ENCODE measurements at places on chromosomes 12 and 14.

GRCh38 chr12:124914392-124915238 is at the start of gene UBC:
TSS of gene UBC (minus strand) at chr12:124914650. CDS start at chr12:124913771, 879 bp downstream.
- ATAC-seq, result peak; percentile 13

GRCh38 chr12:34033628-34034296 is 11.5 kb downstream of the ALG10 start:
- ATAC-seq, result no peak

DNA sequence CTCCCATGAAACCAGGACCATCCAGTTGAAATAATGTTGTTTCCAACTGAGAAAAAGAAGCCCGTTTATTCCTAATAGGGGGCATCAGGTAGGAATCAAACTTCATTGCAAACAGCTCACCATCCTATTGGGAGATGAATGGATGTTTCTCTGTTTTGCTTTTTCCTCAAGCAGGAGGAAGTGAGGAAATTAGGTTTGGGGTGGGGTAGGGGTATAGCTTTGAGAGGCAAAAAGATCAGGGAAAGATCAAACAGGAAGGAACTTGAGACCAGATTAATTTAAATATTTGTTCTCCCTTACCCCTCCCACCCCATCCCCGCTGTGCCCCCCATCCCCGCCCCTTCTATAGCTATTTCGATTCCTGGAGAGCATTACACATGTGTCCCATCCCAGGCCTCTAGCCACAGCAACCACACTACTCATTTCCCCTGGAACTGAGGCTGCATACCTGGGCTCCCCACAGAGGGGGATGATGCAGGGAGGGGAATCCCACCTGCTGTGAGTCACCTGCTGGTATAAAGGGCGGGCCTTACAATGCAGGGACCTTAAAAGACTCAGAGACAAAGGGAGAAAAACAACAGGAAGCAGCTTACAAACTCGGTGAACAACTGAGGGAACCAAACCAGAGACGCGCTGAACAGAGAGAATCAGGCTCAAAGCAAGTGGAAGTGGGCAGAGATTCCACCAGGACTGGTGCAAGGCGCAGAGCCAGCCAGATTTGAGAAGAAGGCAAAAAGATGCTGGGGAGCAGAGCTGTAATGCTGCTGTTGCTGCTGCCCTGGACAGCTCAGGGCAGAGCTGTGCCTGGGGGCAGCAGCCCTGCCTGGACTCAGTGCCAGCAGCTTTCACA is at the start of gene IL23A:
IL23A (plus strand) TSS at position 577 of the 850 bp plus-strand sequence; CDS start at position 738, 161 bp downstream.
- peak; percentile 87 for ATAC-seq

DNA sequence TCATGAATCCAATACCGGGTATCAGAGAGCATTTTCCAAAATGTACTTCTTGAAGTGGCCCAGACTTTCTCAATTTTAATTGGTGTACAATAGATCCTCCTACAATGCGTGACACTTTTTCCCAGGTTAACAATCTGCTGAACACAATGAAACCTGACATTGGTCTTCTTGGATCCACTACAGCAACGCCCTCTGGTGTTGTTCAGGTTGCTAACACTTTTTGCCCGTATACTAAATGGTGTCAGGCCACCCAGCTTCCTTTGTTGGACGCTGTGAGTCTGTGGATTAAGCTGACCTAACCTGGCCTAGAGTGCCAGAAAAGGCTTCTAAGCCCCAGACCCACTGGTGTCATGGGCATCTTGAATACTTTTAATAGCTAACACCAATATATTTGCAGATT is 89.2 kb downstream of the KCNK10 start:
- ATAC-seq, result no peak

- no peak for ATAC-seq
These were observed 46.0 kb upstream of the TRAF3 start for GRCh38 chr14:102731101-102731870.

DNA sequence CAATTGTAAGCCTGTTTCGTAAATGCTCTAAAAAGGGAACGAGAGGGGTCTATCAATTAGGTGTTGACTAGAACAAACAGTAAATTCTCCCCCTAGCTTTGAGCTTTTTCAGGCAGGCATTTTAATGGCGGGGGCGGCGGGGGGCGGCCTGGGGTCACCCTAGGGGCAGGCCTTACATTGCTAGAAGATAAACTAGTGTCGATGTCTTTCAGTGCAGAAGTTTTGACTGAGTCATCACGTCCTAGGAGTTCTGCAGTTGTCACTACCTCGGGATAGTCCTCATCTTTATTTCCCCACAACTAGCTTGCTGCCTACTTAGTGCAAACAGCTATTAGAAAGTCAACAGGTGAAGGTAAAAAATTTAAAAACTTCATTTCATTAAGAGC is 1.6 kb downstream of the ATP6V1D start:
- no peak for ATAC-seq

GRCh38 chr14:105938055-105938863 is 411.9 kb downstream of the TMEM121 start:
- no peak for ATAC-seq

GRCh38 chr12:103821773-103822172 is 19.3 kb downstream of the NT5DC3 start:
- no peak for ATAC-seq

GRCh38 chr14:100025111-100025510 is 40.1 kb upstream of the EVL start:
- peak; percentile 65 for ATAC-seq

DNA sequence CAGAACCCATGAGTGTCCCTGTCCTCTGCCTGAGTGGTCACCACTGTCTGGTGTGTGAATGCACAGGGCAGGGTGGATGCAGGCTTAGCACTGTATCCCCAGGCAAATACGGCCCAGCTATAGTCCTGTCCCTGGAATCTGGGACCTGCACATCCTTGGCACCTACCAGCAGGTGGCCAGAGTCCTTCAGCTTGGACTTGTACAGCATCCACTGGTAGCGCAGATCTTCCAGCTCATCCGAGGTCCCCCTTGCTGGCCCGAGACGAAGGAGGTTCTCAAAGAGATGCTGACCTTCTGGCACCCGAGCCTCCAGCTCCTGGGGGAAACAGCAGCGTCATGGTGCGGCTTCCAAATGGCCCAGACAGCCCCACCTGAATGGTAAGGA is 83.4 kb downstream of the SYNE3 start:
- ATAC-seq, result no peak

DNA sequence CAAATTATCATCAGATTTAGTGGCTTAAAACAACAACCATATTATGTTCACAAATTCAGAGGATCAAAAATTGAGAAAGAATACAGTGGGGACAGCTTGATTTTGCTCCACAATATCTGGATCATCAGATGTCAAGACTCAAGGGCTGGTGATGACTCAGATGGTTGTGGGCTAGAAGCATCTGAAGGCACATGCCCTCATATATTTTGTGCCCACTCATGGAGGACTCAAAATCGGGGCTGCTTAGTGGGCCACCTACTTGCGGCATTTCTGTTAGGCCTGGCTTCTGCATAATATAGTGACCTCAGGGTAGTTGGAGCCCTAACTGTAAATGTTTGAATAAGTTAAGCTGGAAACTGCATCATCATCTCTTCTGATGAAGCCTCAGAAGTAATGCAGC is 584.5 kb downstream of the SLC16A7 start:
- no peak for ATAC-seq

DNA sequence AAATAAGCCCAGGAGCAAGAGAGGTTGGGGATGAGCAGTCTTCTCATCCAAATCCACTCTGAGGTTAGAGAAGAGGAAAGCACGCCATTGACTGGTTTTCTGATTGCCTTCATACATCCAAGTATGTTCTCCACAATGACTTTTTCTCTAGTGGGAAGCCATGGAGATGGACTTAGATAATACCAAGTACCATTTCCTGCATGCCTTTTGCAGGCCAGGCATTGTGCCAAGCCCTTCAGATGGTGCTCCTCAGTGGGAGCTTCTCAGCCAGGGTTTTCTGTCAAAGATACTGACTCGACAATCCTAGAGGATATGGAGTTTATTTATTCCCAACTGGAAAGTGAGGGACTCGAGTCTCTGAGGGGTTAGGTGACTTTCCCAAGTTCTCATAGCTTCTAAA is 218.0 kb downstream of the ZFP36L1 start:
- no peak for ATAC-seq

DNA sequence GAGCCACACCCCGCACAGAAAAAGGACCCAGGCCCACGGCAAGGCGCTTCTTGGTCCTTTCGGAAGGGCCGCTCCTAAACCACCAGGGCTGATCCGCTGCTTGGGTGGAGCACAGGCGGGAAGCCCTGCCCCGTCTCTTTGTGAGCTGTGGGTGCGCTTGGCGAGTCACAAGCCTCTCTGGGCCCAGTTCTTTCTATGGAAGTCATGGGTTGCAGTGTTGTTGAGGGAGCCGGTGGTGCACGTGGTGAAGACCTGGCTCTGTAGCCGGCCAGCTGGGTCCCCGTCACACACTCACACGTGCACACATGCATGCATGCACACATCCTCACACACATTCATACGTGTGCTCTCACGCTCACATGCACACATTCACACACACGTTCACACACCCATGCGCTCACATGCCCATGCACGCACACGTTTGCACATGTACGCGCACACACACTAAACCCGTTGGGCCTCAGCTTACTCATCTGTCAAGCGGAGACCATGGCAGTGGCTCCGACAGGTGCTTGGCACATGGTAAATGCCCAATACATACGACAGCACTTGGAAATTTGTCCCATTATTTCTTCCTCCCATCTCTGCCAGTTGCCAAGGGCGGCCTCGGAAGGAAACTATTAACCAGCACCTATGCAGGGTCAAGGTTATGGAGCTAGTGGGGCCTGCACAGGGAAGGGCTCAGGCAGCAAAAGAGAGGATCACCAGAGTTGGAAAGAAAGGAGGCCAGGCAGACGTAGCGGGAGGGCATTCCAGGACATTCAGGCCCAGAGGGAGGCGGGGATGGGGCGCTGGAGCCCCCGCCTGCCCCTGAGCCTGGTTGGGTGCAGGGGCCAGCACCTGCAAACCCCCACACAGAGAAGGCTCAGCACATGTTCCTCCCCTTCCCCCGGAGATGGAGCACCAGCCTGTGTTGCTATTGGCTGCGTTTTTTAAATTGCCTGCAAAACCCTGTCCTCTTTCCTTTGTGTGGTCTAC is 96.9 kb downstream of the SETD3 start:
- ATAC-seq, result no peak

- ATAC-seq, result peak; percentile 68
These were observed 101.1 kb upstream of the DCD start for GRCh38 chr12:54749191-54749818.

DNA sequence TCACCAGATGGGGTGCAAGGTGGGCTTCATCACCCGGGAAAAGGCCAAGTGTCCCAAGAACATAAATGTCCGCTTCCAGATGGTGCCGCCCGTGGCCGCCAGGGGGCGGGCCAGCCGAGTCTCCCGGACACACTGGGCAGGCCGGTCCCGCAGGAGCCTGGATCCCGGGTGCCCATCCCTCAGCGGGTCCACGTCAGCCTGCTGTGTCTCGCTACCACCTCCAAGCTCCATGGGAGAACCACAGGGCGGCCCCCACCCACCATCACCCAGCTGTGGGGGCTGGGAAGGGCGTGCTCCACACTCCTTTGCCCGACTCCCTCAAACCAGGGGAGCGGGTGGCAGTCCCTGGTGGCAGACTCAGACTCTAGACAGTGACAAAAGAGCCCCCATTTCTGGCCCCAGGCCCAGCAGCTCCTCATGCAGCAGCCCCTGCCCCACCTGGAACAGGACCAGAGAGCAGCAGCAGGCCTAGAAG is 22.0 kb upstream of the NUDT14 start:
- ATAC-seq, result peak; percentile 61

DNA sequence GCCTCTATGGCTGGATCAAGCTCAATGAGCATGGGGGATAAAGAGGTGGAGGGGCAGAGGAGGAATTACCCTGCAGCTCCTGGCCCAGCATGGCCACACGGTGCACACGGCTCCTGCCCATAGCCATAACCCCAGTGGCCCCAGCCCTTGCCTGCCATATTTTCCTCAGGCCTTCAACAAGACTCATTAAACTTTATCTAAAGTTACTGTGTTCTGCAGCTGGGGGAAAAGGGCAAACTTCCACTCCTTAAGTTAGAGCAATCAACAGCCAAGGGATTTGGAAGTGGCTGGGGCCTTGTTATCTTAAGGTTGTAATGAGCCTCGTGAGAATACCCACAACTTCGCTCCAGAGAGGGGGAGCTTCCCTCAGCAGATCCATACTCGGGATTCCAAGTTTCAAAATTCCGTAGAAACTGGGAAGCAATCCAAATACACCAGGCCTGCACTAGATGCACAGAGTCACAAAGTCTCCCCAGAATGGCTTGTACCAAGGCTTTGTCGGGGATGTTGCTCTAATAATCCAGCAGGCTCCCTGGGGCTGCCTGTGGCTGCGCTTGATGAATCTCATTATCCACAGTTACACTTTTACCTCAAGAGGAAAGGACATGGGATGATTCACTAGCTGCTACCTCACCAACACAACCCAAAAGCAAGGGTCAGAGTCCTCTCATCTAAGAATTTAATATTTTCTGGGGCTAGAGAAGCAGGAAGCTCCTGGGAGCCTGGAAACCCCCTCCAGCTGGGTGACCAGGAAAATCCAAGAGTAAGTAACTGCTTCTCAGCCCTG is 13.0 kb upstream of the OR6J1 start:
- no peak for ATAC-seq

DNA sequence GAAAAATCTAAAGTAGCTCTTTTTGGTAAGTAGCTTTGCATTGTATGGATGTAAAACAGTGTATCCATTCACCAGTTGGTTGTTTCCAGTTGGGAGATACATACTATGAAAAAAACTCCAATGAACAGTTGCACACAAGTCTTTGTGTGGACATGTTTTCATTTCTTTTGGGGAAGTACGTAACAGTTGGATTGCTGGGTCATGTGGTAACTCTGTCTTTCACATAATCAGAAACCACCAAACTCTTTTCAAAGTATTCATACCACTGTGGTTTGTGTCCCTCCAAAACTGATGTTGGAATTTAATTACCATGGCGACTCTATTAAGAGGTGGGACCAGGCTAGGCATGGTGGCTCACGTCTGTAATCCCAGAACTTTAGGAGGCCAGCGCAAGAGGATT is 58.9 kb upstream of the RESF1 start:
- ATAC-seq, result no peak

- ATAC-seq, result no peak
These were observed 4.9 kb downstream of the NFATC4 start for GRCh38 chr14:24372701-24373416.

GRCh38 chr12:118166946-118167345 is 31.0 kb downstream of the PEBP1 start:
- ATAC-seq, result peak; percentile 98

DNA sequence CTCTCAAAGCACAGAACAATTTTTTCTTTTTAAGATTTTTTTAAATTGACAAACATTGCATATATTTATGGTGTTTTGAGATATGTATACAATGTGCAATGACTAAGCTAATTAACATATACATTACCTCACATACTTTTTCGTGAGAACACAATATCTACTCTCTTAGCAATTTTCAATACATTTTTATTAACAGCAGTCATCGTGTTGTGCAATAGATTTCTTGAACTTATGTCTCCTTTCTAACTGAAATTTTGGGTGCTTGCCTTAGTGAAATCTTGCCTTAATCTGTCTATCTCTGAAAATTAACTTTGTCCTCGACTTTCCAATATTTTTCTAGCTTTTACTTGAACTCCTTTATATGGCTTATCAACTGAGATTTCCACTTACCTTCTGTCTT is 6.8 kb downstream of the OR10A7 start:
- no peak for ATAC-seq

DNA sequence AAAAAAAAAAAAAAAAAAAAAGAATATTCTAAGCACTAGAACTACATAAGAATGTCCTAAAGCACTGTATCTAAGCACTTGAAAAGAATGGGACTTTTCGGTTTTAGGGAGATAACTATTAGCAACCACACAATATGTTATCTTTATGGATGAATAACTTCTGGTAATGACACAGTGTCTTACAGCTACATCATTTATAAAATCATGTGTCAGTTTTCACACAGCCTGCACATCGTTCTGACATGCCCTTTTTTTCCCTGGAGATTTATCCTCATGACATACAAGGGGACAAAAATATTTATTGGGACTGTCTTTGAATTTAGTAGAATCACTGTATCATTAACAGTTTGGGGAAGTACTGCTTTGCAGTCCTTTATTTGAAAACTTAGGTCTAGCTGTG is 17.3 kb downstream of the TMEM19 start:
- ATAC-seq, result no peak
